ENCODE measurements at places on chromosomes 11 and 22. TPM values are rescaled to one million over a fixed set of nuclear protein-coding genes. Genes with fewer than 3 reads are reported as not detected.

The GUCY1A2 gene
- 0.06 TPM for total RNA-seq

The PKP3 gene
- 30.7 TPM for total RNA-seq

The SHISA8 gene
- total RNA-seq = not detected

The MS4A4A gene
- total RNA-seq = not detected

The ZP1 gene
- total RNA-seq = not detected

The NELL1 gene
- total RNA-seq = not detected

The DCHS1 gene
- 1.8 TPM for total RNA-seq

The MICAL2 gene
- 148 TPM for total RNA-seq

The CLMP gene
- 27.7 TPM for total RNA-seq

The KRTAP5-9 gene
- total RNA-seq = not detected

The TNNI2 gene
- not detected for total RNA-seq

The C22orf31 gene
- not detected for total RNA-seq

DNA sequence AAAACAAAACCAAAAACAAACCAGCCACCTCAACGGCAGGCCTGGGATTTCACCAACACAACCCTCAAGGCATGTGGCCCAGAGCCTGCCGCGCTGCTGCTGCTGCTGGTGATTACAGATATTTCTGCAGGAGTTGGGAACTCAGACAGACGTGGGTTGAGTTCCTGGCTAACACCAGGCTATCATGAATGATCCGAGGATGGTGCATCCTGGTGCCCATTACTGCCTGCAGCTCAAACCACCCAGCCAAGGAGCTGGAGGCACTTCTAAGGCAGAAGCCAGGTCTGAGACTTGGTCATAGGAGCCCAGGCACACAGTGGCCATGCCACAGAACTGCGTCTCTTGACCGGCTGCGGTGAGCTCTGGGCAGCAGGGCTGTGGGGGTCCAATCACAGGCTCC is 151.8 kb downstream of the MPPED1 start:
- DNase-seq = no peak

GRCh38 chr11:96328395-96329010 is 14.5 kb downstream of the MAML2 start:
- no peak for DNase-seq

GRCh38 chr11:32893343-32894148 is 935 bp downstream of the QSER1 start:
- no peak for DNase-seq

- no peak for DNase-seq
Measured at GRCh38 chr11:66068154-66068821, 1.8 kb upstream of the PACS1 start.

DNA sequence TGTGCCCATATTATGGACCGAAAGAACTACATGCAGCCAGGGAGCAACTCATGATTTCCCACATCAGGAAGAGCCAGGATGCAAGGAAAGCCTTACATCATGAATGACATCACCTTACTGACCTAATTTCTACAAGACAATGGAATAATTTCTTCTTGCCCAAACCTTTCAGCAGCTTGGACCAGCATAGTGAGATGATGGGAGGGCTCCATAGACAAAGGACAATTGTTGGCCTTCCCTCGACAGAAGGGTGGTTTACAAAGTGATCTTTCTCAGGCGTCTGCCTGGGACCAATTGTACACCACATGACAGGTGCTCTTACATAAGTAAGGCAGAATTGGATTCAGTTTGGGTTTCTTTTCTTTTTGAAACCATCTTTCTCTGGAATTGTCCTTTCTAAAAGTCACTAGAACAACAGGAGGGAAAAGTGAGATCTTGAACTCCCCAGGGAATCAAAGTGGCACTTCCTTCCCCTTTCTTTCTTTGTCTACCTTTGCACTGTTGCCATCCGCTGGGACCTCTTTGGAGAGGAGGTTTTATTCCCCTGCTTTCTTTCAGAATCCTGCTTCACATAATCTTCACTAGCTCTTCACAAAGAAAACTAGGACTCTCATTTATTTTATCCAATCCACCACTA is 51.7 kb upstream of the PAK1 start:
- DNase-seq = no peak

GRCh38 chr11:93515441-93516025 is 27.7 kb downstream of the SMCO4 start:
- no peak for DNase-seq

DNA sequence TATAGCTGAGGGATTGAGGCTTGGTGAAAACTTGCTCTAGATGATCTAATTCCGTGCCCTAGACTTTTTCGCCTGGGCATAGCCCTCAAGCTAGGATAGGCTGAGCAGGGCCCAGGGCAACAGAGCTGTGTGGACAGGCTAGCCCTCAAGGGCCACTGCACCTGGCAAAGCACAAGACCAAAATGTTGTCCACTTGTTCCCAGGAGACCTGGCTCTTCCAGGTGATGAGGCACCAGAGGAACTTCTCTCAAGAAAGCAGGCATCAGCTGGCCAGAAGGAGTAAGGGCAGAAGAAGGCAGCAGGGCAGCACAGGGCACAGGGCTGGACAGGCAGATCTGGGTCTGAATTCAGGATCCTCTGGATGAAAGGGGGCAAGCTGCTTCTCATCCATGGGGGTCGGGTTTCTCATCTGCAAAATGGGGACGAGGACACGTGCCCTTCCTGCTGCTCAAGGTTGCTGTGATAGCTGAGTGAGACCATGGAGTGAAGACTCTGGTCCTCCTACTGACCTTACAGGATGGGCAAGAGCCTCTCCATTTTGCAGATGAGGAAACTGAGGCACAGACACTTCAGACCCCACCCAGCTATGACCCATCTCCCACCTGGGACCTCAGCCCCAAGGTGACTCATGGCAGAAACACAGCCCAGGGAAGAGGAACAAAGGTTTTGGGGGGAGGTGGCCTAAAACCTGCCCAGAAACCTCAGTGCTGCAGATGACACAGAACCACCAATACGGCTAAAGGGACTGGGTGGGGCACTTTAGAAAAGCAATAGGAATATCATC is 42.2 kb upstream of the PRDM11 start:
- DNase-seq = no peak

DNA sequence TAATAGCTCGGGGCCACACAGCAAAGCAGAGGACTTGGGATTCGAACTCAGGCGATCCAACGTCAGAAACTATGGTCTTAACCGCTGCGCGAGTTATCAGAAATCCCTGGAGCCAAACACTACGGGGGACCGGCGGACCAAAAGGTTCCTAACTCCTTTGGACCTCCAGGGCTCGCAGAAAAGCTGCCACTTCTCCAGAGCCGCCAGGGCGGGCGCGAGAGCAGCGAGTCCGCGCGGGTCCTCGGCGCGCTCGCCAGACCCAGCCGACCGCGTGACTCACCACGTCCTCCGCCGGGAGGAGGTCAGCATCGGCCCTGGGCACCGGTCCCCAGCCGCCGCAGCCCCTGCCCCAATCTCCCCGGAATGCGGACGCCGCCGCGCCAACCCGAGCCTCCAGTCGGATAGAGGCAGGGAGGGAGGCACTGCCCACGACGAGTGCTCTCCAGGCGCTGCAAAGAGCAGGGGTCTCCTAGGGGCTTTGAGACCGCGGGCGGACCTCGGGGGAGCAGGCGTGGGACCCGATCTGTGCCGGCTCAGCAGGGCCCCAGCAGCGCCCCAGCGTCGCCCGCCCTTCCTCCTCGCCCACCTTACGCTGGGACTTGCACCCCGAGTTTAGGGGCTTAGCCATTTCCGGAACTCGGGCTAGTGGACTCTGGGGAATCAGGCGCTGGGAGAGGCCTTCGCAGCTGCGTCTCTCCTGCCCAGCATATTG is 6.2 kb upstream of the ALX4 start:
- no peak for DNase-seq

- DNase-seq = no peak
Measured at GRCh38 chr11:74169738-74170458, 904 bp downstream of the C2CD3 start.

- DNase-seq = no peak
Measured at GRCh38 chr11:71172680-71173079, 79.7 kb downstream of the SHANK2 start.

GRCh38 chr22:42621505-42622002 is 6.9 kb upstream of the POLDIP3 start:
- DNase-seq = no peak

DNA sequence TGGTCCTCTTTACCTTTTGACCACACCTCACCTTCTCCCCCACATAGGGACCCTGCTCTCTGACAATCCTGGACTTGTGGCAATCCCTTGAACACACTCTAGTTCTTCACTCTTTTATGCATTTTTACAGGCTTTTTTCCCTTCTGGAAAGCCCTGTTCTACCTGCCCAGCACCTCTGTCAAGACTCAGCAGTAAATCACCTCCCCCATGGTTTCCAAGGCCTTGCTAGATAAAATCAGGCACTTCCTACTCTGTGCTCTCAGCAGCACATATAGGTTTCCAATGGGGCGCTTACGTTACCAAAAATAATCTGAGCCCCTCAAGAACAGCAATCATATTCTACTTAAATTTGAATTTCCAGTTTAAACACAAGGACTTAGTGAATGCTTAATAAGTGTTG is 53.9 kb downstream of the ETS1 start:
- no peak for DNase-seq

DNA sequence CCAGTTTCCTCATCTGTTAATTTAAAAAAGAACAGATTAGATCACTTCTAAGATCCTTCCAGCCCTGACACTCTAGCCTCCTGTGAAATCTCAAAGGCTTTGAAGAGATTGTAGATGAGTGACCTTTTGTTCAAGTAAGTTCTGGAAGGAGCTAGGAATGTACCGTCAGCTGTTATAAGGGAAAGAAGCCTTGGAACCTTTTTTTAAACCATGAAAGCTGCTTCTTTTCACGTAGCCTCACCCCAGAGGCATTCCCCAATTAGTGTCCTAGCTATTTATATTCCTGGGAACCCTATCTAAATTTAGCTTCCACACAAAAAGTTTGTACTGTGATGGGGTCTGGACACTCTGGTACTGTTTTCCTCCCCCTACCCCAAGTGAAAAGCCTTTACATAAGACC is 35.8 kb upstream of the SLN start:
- no peak for DNase-seq

GRCh38 chr11:90250970-90251369 is 28.1 kb upstream of the CHORDC1 start:
- DNase-seq = no peak

GRCh38 chr11:64357904-64358535 is 942 bp upstream of the RPS6KA4 start:
- no peak for DNase-seq

GRCh38 chr11:57501953-57502352 is 13.5 kb downstream of the SLC43A1 start:
- DNase-seq = no peak

DNA sequence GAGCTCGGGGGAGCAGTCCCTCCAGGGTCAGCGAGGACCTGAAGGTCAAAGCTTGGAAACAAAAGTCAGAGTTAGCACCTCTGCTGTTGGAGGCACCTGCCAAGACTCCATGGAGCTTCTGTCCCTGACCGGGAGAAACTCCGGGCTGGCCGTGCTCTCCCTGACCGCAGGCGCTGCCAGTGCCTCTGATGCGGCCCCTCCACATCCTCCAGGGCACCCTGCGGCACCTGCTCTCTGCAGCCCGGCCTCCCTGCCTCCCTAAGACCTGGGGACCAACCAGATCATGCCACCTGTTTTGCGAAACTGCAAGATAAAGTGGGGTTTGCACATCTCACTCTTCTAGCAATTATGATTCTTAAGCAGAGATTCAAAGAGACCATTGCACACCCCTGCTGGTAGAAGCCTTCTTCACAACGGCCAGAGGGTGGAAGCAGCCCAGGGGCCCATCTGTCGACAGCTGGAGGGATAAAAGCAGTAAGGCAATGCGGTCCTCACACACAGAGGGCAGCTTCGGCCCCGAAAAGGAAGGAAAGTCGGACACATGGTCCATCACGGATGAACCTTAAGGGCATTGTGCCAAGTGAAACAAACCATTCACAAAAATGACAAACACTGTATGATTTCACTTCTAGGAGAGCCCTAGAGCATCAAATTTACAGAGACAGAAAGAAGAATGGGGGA is 477.1 kb downstream of the BRD1 start:
- no peak for DNase-seq

GRCh38 chr22:39789788-39790187 is 103.8 kb downstream of the ENTHD1 start:
- no peak for DNase-seq

DNA sequence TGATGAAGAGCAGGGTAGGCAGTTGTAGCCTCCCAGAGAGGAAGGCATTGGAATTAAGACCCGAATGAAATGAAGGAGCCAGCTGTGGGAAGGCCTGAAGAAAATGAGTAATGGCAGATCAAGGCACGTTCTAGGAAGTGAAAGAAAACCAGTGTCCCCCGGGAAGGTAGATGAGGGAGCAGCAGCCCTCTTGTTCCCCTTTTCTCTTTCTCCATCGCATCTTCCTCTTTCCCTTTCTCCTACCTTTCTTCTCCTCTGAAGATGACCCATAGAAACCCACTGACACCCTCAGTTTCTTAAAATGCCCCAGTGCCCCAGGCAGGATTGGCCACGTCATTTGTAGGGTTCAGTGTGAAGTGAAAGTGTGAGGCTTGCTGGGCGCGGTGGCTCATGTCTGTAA is 172.6 kb upstream of the SEZ6L start:
- no peak for DNase-seq

GRCh38 chr11:1121331-1121812 is 36.4 kb upstream of the MUC5AC start:
- DNase-seq = no peak

GRCh38 chr22:24474649-24475255 is 20.4 kb upstream of the UPB1 start:
- DNase-seq = no peak

GRCh38 chr22:29748248-29748893 is 18.4 kb downstream of the ZMAT5 start:
- DNase-seq = no peak

- no peak for DNase-seq
Measured at GRCh38 chr11:113377681-113378412, 9.7 kb upstream of the ANKK1 start.

- no peak for DNase-seq
Measured at GRCh38 chr11:45432100-45432499, 146.0 kb upstream of the SYT13 start.

- DNase-seq = no peak
Measured at GRCh38 chr11:90235526-90235925, 12.7 kb upstream of the CHORDC1 start.

DNA sequence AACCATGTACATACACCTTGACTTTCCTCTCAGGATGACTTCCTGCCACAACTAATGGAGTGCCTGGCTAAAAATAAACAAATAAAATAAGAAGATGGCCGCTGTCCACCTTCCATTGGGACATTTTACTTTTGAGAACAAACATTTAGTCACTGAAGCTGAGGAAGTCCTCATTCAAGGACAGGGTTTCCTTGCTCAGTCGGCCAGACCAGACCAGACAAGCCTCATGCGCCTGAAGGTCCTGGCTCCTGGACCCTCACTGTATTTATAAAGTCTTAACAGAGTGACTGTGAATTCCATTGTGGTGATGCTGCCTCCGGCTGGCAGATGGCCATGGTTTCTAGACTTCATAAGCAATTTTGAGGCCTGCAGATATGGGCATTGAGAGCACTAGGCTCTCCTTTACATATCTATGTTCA is 114.5 kb downstream of the MAML2 start:
- no peak for DNase-seq

- no peak for DNase-seq
Measured at GRCh38 chr11:9527481-9528135, 45.9 kb upstream of the WEE1 start.

Data from epithelial cell of proximal tubule (primary cell).